ENCODE measurements at places on chromosomes 2 and 18.
A peak's percentile ranks its signal among the peaks of the same experiment; 100 is the strongest.

DNA sequence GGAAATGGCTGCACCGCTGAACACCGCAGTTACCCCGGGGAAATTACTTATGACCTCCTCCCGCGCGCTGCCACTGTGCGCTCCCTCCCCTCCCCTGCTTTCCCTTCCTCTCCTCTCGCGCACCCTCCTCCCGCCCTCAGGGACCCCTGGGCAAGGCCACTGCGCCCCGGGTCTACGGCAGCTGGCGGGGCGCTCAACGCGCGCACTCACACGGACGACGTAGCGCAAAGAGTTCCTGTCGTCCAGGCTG is 7.9 kb downstream of the ALPP start:
- no peak for DNase-seq

DNA sequence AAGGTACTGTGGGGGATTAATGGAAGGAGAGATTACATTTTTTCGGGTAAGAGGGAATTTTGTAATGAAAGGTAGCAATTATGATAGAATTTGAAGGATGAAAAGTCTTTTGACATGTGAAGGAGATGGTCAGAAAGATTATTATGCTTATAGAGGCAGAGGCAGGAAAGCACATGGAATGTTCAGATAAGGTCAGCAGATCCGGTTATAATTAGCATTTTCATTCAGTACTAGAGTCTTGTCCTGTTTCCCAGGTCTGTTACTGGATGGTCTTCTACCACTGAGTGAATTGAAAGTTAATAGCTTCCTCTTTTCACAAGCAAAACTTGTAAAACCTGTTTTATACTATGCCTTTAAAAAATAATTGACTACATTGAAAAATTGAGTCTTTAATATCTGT is 116.9 kb downstream of the PHLPP1 start:
- DNase-seq = no peak

GRCh38 chr18:74348581-74348980 is 32.9 kb downstream of the C18orf63 start:
- no peak for DNase-seq

GRCh38 chr2:47014564-47015051 is 99.0 kb upstream of the MCFD2 start:
- peak; percentile 27 for DNase-seq

DNA sequence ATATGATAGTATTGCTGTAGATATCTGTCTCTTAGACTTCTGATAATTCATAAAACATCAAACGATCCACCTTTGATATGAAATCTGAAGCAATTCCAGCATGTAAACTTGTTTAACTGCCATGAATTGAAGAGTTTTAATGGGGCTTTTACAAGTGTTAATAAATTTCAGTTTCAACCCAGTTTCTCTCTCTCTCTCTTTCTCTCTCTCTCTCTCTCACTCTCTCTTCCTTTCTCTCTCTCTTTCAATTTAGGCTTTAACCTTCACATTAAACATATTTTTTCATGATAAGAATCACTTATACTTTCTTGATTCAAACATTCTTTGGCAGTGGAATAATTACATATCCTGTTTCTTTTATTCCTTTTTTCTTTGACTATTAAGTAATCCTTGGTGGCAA is 296.1 kb downstream of the EPHA4 start:
- DNase-seq = no peak

GRCh38 chr2:199624958-199625357 is 167.2 kb upstream of the SATB2 start:
- no peak for DNase-seq

GRCh38 chr2:226467221-226467620 is 332.4 kb downstream of the IRS1 start:
- no peak for DNase-seq

GRCh38 chr18:63162271-63163014 is 157.1 kb downstream of the BCL2 start:
- peak; percentile 76 for DNase-seq

- peak; percentile 50 for DNase-seq
Observed at GRCh38 chr2:12493031-12493513, 223.7 kb upstream of the TRIB2 start.

DNA sequence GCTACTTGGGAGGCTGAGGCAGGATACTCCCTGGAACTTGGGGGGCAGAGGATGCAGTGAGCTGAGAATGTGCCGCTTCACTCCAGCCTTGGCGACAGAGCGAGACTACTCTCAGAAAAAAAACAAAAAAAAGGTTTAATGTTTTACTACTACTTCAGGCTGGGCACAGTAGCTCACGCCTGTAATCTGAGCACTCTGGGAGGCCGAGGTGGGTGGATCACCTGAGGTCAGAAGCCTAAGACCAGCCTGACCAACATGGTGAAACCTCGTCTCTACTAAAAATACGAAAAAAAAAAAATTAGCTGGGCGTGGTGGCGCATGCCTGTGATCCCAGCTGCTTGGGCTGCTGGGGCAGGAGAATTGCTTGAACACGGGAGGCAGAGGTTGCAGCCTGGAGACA is 75.7 kb upstream of the ATIC start:
- no peak for DNase-seq

GRCh38 chr2:82748653-82749052 is 1710.4 kb downstream of the SUCLG1 start:
- no peak for DNase-seq

DNA sequence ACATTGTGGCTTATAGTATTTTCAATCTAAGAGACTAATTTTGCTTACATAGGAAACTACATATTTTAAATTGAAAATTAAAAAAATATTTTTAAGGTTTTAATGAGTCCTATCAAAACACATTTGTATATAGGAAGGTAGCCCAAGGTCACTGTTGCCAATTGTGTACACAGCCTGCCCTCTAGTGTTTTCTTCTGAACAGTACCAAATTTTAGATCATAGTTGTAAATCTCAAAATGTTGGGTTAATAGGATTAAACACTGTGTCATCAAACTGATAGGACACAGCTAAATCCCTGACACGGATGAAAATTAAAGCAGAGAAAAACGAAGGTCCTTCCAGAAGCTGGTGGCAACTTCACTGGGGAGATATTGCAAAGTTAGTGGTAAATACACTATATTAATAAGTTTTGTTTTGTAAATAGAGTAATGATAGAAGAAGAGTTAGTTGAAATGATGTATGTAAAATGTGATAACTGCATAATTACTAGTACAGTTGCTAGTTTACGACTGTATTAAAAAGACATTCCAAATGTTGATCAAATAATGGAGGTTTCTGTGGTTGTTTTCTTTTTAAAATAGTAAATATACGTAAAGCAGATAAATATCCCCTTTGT is 19.7 kb downstream of the CLUL1 start:
- peak; percentile 61 for DNase-seq

- peak; percentile 40 for DNase-seq
Observed at GRCh38 chr2:73293534-73294171, at the start of gene EGR4. TSS of gene EGR4 (minus strand) at chr2:73293548. CDS start at chr2:73293317, 231 bp downstream.

DNA sequence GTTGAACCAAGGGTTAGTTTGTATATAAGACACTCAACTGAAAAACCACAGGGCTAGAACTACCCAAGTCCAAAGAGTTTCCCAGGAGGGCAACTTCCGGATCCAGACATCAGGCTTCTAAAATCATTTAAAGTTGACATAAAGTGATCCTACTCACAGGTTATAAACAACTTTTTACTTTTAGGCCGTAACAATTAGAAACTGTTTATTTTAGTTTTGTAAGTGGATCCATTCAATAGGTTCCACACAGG is 454.6 kb downstream of the MEIS1 start:
- no peak for DNase-seq

GRCh38 chr2:8234757-8235374 is 447.0 kb upstream of the ID2 start:
- no peak for DNase-seq

GRCh38 chr2:55441280-55441892 is 21.7 kb upstream of the CCDC88A start:
- no peak for DNase-seq

DNA sequence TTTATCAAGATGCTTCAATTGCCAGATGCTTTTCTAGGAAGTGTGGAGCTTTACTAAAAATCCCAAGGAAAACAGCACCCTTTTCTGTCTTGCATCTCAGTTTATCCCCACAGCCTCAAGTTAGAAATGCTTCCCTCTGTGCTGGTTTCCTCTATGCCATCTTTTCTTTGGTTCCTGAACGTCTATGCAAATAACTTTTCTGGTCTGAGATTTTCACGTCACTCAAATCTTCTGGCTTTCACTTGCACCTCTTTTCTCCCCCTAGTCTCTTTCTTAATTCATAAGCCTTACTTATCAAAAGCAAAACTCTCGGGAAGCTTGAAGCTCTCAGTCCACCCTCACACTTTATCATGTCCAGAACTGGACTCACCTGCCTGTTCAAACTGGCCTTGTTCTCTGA is 33.9 kb downstream of the ARHGAP25 start:
- DNase-seq = no peak

- DNase-seq = no peak
Observed at GRCh38 chr2:142484111-142484510, 353.3 kb upstream of the LRP1B start.

Measured in AG10803 (cell line).